Esophagus muscularis mucosa (tissue), 4 donors: ENCODE measurements at places on chromosomes 2 and 18. TPM values are rescaled to one million over a fixed set of nuclear protein-coding genes. Genes with fewer than 3 reads are reported as not detected.

DNA sequence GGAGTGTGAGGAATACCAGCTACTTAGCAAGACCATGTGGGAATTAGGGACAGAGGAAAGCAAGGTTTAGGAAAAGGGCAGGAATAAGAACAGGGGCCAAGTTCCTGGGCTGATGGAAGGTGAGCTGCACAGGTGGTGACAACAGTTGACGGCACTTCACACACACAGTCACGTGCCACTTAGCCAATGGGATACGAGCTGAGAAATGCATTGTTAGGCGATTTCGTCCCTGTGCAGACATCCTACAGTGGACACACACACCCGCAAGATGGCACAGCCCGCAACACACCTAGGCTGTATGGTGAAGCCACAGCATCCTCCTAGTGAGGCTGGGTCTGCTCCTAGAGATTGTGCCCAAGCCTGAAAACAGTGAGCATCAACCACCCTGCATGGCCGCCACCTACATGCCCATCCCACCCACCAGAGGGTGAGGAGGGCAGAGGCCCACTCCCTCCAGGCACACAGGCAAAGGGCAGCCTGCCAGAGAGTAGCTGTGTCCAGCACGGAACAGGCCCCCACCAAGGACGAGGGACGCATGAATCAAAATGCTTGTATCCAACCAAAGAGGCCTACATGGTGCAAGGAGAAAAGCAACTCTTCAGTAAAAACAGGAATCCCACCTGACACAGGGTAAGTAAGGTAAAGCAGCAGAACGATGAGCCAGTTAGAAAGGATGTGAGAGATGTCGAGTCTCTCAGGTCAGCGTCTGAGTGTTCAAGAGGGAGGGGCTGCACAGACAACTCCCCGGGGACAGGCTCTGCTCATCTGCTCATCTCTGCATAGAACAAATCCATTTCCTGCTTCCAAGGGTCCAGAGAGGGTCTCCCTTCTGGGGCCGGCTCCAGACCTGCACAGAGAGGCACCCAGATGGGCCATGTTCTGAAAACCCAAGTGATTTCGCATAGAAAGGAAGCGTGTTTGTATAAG is 51.3 kb downstream of the ZNF516 start:
- DNase-seq, result no peak

Gene COL4A3
- total RNA-seq, result 5.1 TPM

DNA sequence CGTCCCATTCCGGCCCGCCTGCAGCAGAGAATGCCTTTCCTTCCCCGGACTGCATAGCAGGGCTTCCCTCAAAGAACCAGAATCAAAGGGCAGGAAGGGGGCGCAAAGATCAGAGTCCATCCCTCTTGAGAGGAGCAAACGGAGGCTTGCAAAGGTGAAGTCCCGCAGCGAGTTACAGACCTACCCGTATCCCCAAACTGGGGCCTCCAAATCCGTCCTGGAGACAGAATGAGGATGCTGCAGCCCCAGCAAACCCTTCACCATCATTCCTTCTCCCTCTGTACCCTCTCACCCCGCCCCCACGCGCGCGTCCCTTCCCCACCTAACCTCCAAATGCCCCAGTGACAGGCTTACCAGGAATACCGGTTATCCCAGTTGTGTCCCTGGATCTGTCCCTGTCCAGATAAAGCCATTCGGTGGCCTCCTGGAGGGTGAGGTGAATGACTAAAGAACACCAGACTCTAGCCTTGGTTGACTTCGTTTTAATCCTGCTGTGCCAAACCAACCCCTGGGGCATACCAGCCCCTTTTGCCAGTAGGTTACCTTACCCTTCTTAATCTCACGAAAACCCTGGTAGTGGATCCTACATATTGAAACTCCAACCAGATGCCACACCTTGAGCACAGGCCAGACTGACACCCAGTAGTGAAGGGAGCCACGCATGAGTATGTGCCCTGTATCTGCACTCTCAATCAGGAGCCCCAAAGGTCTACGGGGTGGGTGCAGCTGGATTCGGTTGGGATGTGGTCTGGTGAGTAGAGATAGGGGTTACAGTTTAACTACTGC is 961 bp upstream of the SLC40A1 start:
- no peak for DNase-seq

Gene KANSL1L
- total RNA-seq, result 25.1 TPM

GRCh38 chr18:58532298-58532697 is 96.6 kb downstream of the ALPK2 start:
- DNase-seq, result no peak

Gene SERPINB10
- total RNA-seq, result not detected

Gene ARHGAP15
- total RNA-seq, result 5.4 TPM

Gene OTOF
- total RNA-seq, result 0.34 TPM

- DNase-seq, result peak; percentile 53
These were observed 122.8 kb upstream of the HS6ST1 start for GRCh38 chr2:128441341-128442052.

Gene NAT8
- not detected for total RNA-seq

DNA sequence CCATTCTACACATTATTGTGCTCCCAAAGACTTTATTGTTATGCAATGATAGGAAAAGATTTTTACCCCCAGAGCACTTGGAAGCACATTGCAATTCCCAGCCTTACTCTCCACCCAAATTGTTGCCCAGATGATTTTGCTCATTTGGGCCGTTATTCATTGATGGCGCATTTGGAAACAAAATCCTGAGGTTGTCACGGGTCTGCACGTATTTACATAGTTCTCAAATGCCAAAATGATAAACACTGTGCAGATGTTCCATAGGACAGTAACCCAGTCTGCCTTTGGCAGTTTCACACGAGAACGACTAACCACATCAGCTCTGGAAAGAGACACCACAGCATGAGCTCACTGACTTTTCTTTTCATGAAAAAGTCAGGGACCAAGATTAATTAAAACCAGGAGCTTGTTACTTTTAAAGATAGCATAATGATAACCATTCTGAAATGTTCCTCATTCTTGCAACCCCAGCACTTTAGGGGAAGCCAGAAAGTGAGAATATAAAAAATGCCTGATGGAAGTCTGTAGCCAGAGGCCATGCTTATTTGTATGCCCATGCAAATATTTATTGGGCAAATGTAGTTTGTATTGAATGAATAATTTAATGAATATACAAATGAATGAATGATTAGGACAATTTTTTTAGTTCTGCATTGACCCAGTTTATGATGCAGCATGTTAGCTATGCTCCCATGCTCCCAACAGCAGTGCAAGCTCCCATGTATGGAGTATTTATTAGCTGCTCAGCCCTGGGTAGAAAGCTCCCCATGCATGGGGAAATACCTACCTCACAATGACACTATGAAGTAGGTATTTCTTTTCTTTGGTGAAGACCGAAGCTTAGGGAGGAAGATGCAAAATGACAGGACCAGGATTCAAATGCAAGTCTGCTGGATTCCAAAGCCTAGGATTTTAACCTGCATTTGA is 84.6 kb downstream of the MAIP1 start:
- DNase-seq, result no peak
